ENCODE measurements at places on chromosomes 16 and 17.

GRCh38 chr17:81391936-81392908, 3.0 kb upstream of the BAHCC1 start:
- peak; percentile 69 for DNase-seq

- DNase-seq: peak; percentile 34
Measured at GRCh38 chr17:30296499-30297080, 4.8 kb upstream of the BLMH start.

DNA sequence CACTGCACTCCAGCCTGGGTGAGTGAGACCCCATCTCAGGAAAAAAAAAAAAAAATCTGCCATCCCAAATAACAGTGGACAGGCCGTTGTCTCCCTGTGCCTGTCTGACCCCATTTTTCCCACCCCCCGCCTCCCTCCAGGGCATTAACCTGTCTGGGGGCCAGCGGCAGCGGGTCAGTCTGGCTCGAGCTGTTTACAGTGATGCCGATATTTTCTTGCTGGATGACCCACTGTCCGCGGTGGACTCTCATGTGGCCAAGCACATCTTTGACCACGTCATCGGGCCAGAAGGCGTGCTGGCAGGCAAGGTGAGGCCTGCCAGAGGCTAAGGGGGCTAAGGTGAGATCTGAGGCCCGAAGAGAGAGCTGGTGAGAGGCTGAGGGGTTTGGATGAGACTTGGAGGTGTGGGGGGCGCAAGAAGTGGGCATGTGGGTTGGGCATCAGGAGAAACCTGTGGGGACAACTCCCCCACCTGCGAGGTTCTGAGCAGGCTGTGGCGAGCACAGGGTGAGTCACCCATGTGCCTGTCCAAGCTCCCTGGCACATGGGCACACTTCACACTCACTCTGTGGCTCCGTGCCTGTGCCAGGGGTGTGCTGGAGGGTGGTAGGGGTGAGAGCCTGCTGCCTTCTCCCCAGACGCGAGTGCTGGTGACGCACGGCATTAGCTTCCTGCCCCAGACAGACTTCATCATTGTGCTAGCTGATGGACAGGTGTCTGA, 34.7 kb downstream of the ANKRD40 start:
- DNase-seq: no peak

DNA sequence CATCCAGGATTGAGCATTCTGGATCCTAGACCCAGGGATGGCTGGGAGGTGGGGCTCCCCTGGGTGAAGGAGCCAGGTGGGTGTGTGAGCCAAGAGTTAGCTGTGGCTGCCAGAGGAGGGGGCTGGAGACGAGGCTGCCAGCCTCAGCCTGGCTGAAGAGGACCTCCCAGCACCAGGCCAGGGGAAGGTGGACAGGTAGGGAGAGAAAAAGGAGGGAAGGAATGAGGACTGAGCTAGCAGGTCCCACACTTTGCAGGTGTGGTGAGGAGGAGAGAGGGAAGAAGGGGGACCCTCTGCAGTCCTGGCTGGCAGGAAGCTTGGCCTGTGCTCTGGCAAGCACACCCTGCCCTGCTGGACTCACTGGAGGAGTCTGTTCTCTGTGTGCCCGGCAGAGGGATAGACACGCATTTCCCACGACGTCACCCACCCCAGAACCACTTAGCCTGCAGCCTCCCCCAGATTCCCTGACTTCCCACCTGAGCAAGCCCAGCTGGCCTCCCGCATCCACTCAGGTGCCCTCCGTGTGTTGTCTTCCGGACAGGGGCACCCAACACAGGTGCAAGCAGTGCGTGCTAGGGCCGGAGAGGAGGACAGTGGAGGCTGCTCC, 42.0 kb downstream of the SOCS3 start:
- DNase-seq: no peak

DNA sequence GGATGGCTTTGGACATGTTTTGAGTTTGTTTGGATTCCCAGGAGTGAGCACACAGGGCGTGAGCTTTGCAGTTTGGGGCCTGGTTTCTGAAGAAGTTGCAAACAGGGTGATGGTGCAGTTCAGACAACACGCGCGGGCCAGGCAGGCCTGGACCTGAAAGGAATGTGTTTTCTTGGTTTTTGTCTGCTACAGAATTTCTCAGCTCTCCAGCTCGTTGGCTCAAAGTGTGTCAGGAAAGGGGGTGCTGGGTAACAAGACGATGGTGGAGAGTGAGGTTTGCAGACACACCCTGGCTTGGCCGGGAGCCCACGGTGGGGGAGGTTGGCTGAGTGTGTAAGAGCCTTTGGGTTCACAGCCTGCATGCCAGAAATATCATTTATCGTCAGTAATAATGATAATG, 82.3 kb downstream of the CMIP start:
- DNase-seq: peak; percentile 74

GRCh38 chr16:86585821-86586611, 7.7 kb downstream of the FOXL1 start:
- peak; percentile 94 for DNase-seq

GRCh38 chr17:66791347-66791746, 43.6 kb upstream of the CACNG5 start:
- DNase-seq: no peak

- DNase-seq: no peak
Measured at GRCh38 chr16:29836623-29837022, 16.4 kb downstream of the MVP start.

DNA sequence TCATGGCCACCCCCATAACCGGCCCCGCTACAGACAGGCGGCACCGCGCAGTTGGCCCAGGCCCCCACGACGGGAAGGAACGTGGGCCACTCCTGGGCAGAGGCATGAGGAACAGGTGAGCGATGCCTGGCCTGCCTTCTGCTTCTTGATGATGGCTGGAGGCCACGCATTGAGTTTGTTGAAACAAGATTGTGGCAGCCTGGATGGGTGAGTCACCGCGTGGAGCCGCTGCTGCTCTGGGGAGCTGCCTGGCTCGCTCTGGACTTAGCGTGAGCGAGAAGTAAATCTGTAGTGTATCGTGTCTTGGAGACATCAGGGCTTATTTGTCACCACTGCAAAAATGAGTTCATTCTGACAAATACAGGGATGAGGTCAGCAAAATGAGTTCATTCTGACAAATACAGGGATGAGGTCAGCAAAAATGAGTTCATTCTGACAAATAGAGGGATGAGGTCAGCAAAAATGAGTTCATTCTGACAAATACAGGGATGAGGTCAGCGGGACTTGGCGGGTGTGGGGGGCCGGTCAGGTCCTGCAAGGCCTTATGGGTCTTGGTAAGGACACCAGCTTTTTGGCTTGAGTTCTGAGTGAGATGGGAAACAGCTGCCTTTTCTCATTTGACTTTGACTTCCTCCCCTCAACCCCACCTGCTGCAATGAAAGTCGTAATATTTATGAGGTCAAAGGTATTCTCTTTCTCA, 93.0 kb downstream of the SEC14L1 start:
- DNase-seq: peak; percentile 86

DNA sequence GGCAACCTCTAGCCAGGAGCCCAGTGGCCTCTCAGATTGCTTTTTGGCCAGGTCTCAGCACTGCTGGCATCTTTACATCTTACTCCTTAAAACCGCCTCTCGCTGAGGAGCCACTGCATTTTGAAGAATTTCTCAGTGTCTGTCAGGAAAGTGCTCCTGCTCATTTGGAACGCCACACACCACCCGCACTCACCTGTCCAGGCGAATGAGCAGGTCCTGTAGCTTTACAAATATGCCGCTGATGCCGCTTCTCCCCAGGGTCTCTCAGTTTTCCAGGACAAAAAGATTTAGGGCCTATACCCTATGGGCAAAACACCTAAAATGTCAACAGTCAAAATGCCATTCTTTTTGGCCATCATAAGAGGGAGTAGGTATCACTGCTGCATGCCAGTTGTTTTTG, 22.1 kb downstream of the CYB561 start:
- DNase-seq: no peak

- peak; percentile 13 for DNase-seq
Measured at GRCh38 chr17:60253048-60253447, 103.3 kb downstream of the CA4 start.

DNA sequence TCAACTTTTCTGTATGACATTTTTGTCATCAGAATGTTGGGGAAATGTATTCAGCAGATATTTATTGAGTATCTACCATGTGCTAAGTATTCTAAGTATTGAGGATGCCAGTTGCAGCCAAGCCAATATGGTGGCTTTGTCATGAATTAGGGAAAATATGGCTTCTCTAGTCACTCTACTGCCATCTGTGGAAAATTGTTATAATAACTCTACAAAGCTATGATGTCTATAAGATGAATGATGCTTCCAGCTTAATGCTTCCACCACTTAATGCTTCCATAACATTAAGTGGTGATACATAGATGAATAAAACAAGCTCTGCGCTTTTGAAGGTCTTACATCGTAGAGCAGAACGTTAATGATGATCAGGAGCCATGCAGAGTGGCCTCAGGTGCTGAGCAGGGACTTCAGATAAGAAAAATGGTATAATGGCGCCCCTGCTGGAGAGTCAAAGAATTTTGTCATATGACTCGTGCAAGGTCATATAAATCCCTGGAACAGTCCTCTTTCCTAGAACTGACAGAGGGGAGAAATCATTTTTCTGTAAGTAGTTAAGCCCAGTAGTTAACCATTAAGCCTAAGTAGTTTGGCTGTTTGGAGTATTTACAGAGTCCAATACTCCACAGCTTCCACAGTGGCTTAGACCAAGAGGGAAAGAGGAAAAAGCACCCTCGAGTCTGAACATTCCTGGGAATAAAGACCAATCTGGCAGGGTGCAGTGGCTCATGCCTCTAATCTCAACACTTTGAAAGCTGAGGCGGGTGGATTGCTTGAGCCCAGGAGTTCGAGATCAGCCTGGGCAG, 2.7 kb upstream of the TMIGD1 start:
- peak; percentile 62 for DNase-seq

DNA sequence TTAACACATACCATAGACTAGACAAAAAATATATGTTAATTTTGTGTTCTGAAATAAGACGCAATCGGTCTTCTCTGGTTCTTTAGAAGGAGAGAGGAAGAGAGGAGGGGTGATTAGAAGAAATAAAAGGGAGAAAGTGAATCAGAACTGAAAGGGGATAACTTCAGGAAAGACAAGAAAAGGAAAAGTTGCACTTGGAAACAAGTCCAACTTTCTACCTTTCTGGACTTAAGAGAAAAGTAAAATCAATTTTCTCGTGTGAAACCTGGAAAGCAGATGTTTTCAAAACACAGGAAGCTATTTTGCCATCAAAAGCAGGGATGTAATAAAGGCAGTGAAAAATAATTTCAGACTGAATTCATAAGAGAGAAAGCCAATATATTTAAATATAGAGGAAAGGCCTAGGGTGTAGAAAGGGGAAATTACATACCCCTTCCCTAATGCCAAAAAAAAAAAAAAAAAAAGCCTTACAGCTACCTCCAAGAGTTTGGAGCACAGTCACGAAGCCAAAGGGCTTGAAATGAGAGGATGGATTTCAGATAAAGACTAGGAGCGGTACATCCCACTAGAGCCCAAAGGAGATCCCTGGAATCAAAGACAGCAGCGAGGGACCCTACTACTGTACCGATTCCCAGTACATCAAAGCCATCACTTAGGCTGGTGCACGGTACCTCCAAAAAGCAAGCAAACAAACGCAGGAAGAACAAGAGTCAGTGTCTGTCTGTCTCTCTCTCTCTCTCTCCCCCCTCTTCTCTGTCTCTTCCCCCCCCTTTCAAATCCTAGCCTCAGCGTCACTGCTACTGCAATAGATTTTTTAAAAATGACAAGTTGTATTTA, 12.1 kb upstream of the ZFHX3 start:
- no peak for DNase-seq

GRCh38 chr16:3879887-3880564, 487 bp downstream of the CREBBP start:
- peak; percentile 86 for DNase-seq

DNA sequence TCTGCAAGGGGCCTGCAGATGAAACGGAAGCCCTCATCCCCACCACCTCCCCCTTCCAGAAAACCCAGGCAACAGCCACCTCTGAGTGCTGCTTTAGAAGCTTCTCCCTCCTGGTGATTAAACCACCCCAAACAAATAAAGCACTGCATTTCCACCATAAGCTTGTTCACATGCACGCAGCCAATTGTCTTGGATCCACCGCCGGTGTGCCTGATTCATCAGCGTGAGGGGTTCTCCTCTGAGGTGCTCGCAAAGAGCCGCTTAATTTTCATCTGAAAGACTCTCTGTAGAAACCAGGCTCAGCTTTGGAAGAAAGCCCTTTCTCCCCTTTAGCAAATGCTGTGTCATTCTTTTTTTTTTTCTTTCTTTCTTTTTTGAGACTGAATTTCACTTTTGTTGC, 155.2 kb upstream of the EEF2KMT start:
- no peak for DNase-seq

DNA sequence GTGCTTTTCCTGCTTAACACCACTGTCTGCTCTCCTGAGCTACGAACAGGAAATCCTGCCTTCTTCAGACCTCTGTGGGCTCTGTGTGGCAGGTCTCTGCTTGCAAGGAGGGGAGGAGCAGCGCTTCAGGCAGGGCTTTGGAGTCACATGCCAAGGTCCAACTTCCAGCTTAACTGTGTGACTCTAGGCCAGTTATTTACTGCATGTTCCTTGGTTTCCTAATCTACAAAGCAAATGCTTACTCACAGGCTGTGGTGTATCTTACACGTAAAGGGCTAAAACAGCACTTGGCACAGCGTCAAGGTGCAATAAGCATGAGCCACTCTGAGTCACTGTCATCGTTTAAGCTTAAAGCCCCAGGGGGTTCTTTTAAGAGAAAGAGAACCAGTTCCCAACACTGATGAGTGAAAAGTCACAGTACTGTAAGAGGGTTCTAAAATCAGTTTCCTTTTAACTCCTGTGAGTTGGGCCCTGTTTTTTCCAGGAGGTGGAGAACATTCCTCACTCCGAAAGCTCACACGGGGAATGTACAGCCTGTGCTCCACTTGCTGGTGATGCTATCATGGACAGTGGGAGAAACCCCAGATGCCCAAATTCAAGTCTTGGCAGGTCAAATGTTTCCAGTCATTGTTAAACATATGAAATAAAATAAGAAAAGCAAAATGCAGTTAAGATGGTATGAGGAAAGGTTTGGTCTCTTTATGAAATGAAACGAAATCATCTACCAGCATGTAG, 54.1 kb upstream of the BCAR1 start:
- DNase-seq: peak; percentile 100

DNA sequence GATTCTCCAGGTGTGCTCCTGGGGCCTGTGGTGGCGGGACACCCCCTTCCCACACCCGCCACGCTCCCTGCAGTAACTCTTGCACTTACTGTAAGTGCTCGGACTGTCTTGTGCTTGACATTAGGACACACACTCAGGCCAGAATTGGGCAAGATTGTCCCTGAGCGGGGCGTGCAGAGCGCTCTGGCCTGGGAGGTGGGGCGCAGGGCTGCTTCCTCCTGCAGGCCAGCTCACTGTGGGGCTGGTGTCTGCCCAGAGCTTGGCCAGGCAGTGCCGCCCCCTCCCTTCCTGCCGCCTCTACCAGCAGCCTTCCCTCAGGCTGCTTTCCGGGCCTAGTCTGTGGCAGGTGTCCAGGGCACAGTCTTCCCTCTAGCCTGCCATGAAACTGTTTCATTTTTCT, 6.1 kb upstream of the ATP6V0C start:
- DNase-seq: no peak

All from GM23248 (cell line).